ENCODE measurements at places on chromosomes 13 and 19.

DNA sequence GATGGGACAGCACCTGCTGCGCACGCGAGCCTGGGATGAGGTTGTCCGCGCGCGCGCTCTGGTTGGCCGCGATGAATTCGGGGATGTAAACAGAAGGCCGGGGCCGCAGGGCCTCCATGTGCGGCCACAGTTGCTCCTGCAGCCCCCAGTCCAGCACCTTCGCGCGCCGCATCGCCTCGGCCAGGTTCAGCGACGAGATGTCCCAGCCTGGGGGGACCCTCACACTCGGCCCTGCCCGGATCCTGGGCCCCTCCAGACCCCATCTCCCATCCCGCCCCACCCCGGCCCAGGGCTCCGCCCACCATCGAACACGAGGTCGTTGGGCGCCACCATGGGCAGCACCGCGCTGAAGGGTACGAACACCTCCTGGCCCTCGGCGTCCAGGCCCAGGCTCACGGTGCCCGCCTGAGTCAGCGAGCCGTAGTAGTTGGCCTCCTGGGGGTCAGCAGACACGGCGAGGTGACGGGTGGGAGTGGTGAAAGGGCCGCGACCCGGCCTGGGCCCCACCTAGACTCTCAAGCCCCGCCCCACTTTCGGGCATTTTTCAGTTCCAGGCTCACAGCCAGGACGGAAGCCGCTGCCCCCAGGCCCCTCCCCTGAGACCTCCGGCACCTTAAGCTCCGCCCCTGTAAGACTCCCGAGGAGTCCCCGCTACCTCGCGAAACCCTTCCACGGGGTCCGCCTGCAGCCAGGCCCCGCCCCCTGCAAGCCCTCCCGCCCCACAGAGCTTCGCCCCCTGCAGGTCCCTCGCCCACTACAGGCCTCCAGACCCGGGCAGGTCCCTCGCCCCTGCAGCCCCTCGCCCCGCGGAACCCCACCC, 1.1 kb downstream of the ISYNA1 start:
- peak; percentile 48 for DNase-seq

GRCh38 chr19:11496391-11497163, 9.1 kb downstream of the ZNF653 start:
- DNase-seq, result peak; percentile 43

DNA sequence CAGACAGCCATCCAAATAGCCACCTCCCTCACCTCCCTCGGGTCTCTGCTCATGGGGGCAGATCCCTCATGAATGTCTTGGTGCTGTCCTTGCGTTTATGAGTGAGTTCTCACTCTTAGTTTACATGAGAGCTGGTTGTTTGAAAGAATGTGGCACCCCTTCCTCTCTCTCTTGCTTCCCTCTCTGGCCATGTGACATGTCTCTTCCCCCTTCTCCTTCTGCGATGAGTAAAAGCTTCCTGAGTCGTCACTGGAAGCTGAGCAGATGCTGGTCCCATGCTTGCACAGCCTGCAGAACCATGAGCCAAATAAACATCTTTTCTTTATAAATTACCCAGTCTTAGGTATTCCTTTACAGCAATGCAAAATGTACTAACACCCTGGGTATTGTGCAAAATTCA, 208.7 kb downstream of the LACC1 start:
- no peak for DNase-seq

- DNase-seq, result no peak
Measured at GRCh38 chr13:112664501-112665203, 25.2 kb upstream of the ATP11A start.

DNA sequence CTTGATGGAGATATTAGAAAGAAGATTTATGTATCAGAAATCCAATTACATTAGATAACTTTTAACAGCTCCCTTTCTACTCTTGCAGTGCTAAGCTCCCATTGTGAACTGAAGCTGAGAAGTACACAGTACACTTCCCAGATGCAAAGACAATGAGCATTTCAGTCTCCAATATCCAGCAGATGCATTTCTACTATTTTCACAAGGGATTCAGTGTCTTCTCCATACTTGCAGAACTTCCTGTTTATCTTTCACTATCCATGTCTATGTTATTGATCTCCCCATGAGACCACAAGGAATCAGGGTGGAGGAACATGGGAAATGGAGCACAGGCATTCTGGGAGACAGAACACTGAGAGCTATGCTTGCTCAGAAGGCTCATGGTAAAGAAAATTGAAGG, 207.5 kb downstream of the ENOX1 start:
- no peak for DNase-seq

DNA sequence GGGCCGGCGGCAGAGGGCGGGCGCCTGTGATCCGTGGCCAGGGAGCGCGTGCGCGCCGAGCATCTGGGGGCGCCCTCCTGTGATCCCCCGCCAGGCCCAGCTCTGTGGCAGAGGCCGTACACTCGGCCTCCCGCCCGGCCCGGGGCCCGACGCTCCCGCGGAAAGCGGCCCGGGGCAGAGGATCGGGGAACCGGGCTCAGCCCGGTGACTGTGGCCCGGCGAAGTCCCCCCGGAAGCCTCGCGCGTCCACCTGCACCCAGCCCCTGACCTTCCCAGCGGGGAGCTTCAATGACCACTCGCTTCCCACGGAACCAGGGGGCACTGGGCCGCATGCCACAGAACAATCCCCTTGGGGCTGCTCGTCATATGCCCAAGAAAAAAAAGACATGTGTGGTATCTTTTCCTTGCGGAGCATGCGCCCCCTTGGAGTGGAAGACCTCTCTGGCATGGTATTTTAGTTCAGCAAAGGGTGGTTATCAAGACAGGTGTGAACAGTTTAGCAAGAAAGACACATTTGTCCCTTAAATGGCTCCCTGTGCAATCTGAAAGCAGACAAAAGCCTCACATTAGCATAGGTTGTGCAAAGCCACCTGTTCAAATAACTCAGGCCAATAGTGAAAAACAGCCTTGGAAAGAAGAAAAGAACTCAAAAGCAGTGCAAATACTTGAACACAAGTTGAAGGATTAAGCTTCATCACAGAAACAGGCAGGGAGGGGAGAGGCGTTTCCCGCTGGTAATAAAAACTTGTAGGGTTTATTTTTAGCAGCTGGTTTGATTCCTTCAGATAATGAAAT, 290.9 kb upstream of the SOX21 start:
- no peak for DNase-seq

DNA sequence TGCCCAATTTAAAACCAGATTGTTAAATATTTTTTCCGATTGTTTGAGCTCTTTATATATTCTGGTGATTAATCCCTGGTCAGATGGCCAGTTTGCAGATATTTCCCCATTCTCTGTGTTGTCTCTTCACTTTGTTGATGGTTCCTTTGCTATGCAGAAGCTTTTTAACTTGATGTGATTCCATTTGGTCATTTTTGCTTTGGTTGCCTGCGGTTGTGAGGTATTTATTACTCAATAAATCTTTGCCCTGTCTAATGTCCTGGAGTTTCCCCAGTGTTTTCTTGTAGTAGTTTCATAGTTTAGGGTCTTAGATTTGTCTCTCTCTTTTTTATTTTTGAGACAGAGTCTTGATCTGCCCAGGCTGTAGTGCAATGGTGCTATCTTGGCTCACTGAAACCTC, 23.8 kb upstream of the LMO7 start:
- DNase-seq, result no peak

DNA sequence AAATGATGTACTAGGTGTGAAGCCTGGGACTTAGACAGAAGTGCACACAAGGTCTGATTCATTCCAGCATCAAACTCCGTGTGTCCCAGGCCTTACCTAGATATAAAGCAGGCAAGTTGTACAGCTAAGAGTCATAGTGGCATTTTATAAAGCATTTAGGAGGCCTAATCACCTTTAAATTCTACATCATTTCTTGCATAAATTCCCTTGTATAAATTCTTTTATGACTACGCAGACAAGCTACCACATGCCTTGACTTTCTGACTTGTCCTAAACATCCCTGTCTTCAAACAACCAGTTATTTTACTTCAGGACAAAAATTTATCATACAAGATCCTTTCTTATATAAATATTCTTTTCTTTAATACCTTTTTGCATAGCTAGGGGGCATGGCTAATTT, 22.5 kb downstream of the TMEM255B start:
- no peak for DNase-seq

- no peak for DNase-seq
Measured at GRCh38 chr19:38700902-38701454, 43.3 kb downstream of the CAPN12 start.

GRCh38 chr13:106133025-106133424, 402.4 kb downstream of the EFNB2 start:
- DNase-seq, result no peak

- no peak for DNase-seq
Measured at GRCh38 chr13:111491659-111492058, 171.2 kb downstream of the TEX29 start.

DNA sequence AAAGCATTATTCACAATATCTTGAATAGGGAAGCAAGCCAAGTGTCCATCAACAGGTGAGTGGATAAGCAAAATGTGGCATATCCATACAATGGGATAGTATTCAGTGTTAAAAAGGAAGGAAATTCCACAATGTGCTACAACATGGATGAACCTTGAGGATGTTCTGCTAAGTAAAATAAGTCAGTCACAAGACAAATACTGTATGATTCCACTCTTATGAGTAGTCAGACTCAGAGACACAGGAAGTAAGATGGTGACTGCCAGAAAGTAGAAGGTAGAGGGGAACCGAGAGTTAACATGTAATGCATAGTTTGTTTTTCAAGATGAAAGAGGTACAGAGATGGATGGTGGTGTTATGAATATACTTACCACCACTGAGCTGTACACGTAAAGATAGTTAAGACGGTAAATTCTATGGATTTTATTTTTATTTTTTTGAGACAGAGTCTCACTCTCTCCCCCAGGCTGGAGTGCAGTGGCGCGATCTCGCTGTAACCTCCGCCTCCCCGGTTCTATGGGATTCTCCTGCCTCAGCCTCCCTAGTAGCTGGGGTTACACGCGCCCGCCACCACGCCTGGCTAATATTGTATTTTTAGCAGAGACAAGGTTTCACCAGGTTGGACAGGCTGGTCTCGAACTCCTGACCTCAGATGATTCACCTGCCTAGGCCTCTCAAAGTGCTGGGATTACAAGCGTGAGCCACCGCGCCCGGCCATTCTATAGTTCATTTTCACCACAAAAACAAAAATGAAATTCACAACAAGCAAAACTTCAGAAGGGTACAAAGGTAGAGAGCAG, 1.0 kb upstream of the CHAMP1 start:
- no peak for DNase-seq

DNA sequence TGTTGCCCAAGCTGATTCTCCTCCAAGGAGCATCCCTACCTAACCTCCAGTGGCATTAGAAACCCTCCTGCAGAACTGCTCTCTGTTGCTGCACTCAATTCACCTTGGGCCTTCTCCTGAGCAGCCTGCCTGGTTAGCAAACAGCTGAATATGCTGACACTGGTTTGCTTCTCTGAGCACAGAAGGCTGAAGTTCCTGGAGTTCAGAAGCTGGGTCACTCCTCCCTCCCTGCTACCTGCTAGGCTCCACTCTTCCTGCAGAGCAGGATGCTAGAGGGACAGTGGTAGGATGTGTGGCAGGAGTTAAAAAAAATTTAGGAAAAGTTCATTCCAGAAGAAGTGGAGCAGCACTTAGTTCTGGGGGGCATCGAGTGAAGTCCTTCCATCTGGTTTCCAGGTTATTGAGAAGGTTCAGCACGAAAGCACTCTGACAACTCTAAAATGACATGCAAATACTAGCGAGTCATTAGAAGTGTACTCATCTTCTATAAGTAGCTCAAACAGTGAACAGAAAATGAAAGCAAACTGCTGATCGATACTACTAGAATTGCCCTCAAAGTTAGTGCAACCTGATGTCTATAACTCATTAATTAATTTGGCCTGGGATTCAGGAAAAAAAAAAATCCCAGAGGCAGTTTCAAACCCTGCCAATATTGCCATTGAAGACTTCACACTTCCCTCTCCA, 293.7 kb downstream of the POU4F1 start:
- no peak for DNase-seq

DNA sequence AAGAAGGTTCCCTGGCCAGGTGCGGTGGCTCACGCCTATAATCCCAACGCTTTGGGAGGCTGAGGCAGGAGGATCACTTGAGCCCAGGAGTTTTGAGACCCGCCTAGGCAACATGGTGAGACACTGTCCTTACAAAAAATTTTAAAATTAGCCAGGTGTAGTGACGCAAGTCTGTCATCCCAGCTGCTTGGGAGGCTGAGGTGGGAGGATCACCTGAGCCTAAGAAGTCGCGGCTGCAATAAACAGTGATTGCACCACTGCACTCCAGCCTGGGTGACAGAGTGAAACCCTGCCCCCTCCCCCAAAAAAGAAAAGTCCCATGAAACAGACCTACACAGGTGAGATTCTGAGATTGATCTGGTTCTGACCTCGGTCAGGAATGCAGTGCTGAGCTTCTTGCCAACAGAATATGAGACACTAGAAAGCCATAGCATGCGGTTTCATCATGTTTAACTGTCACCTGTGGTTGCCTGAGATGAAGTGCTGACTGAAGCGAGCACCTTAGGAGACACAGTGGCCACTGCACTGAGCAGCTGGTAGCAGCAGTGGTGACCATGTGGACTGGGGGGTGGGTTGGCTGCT, 2.0 kb upstream of the A1BG start:
- DNase-seq, result no peak

DNA sequence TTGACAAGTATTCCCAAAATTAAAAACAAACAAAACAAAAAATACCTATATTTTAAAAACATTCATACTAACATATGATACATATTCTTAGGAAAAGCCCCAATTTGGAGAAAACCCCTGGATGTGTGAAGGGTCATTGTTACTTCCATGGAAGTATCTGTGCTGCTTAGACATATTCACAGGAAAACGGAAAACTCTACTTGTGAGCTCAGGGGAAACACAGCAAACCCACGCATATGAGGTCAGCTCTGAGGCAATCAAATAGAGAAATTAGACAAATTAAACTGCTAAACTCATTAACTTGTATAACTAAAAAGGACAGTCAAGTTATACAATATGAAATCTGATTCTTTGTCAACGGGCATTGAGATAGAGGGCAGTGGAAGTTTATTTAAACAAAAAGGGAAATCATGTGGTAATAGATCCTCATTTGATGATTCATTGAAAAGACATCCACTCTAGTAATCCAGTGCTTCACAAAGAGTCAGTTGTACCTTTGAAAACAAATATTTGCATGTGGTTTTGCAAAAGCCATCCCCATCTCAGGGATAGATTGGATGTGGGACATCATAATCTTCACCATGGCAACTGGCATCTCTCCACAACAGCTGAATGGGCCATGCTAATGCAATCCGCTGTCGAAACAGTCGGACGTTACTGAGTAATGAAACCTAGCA, 423.4 kb downstream of the ITGBL1 start:
- DNase-seq, result no peak

- DNase-seq, result no peak
Measured at GRCh38 chr13:34201050-34201913, 383.3 kb downstream of the RFC3 start.

GRCh38 chr13:31051999-31052398, 109.7 kb downstream of the HSPH1 start:
- no peak for DNase-seq

- no peak for DNase-seq
Measured at GRCh38 chr13:113646376-113646775, 11.6 kb downstream of the ATP4B start.

Data from activated CD4-positive, CD25-positive, alpha-beta regulatory T cell (primary cell).